ENCODE measurements at places on chromosomes 3 and 15. TPM values are rescaled to one million over a fixed set of nuclear protein-coding genes. Genes with fewer than 3 reads are reported as not detected.

EPHA3 gene
- not detected for total RNA-seq

MB21D2 gene
- 33.0 TPM for total RNA-seq

TOMM70 gene
- 45.8 TPM for total RNA-seq

TMOD2 gene
- 10.6 TPM for total RNA-seq

TMEM212 gene
- total RNA-seq: not detected

BLOC1S6 gene
- 40.9 TPM for total RNA-seq

GRK7 gene
- total RNA-seq: not detected

ONECUT1 gene
- not detected for total RNA-seq

ITPKA gene
- 2.1 TPM for total RNA-seq

EPHB3 gene
- total RNA-seq: 0.10 TPM

SCAANT1 gene
- total RNA-seq: not detected

ZNF770 gene
- total RNA-seq: 38.5 TPM

LRRN1 gene
- total RNA-seq: 0.05 TPM

CPNE9 gene
- total RNA-seq: 0.59 TPM

FEZF2 gene
- not detected for total RNA-seq

TGM5 gene
- total RNA-seq: 0.20 TPM

COL8A1 gene
- 0.10 TPM for total RNA-seq

LEKR1 gene
- total RNA-seq: 0.59 TPM

LMOD3 gene
- total RNA-seq: not detected

KCNMB3 gene
- total RNA-seq: 1.0 TPM

SERPINI2 gene
- not detected for total RNA-seq

GTF2E1 gene
- 30.2 TPM for total RNA-seq

TMEM108 gene
- total RNA-seq: not detected

LSAMP gene
- total RNA-seq: not detected

WDR93 gene
- total RNA-seq: not detected

ISY1 gene
- 68.5 TPM for total RNA-seq

SMCO1 gene
- total RNA-seq: not detected

NPAP1 gene
- not detected for total RNA-seq

ETV5 gene
- total RNA-seq: 0.88 TPM

EFCC1 gene
- not detected for total RNA-seq

SLC15A2 gene
- total RNA-seq: 5.7 TPM

FOXL2NB gene
- total RNA-seq: not detected

RLBP1 gene
- not detected for total RNA-seq

ROPN1B gene
- not detected for total RNA-seq

P2RY1 gene
- total RNA-seq: 0.34 TPM

FBXW12 gene
- not detected for total RNA-seq

FETUB gene
- total RNA-seq: not detected

CPN2 gene
- total RNA-seq: not detected

LSMEM2 gene
- total RNA-seq: not detected

WDR82 gene
- 130 TPM for total RNA-seq

UPK1B gene
- not detected for total RNA-seq

SLC25A36 gene
- 37.9 TPM for total RNA-seq
